Activated CD8-positive, alpha-beta T cell treated with anti-CD3 and anti-CD28 coated beads, Interleukin-2, amount 10 ng/mL, durations not matched to agents 7 days and 5 days (primary cell): ENCODE measurements at places on chromosomes 12 and 14.

DNA sequence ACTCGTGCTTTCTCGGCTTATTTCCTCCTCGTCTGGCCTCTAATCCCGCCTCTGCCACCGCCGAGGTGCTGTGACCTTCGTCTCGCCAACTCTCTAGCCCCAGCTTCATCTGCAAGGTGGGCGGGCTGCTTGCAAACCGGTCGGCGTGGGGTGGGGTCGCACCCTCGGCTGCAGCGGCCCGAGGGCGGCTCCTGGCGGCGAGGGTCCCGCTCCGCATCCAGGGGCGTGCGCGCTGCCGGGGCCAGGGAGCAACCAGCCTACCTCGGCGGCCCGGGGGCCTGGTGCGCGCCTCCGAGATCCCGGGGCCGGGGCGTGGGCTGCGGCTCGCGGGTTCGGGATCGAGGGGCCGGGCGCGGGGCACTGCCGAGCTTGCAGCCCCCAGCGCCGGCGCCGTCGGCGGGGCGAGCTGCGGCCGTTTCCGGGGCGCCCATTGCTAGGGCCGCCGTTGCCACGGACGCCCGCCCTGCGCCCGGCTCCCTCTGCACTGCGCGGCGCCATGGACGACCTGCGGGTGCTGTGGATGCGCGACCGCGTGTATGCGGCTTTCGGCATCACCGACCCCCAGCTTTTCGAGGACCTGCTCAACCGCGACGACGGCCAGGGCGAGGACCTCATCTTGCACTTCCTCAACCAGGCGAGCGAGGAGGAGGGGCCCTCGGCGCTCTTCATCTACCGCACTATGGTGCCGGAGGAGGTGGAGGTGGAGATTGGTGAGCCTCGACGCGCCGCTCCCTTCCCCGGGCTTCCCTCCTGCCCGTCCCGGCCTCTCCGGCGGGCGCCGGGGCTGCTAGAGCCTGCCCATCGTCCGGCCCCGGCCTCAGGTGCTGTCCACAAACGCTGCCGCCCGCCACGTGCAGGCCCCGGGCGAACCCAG lies at the start of gene DNAH10:
DNAH10 (plus strand) TSS at position 461 of the 874 bp plus-strand sequence; CDS start at position 497, 36 bp downstream.
- DNase-seq: peak; percentile 54

- DNase-seq: no peak
These were observed 99.0 kb downstream of the LIN7A start for GRCh38 chr12:80838708-80839107.

GRCh38 chr14:71597955-71598660 lies 334.1 kb upstream of the RGS6 start:
- DNase-seq: peak; percentile 56

- no peak for DNase-seq
These were observed 188.9 kb downstream of the ETV6 start for GRCh38 chr12:11838403-11838802.

DNA sequence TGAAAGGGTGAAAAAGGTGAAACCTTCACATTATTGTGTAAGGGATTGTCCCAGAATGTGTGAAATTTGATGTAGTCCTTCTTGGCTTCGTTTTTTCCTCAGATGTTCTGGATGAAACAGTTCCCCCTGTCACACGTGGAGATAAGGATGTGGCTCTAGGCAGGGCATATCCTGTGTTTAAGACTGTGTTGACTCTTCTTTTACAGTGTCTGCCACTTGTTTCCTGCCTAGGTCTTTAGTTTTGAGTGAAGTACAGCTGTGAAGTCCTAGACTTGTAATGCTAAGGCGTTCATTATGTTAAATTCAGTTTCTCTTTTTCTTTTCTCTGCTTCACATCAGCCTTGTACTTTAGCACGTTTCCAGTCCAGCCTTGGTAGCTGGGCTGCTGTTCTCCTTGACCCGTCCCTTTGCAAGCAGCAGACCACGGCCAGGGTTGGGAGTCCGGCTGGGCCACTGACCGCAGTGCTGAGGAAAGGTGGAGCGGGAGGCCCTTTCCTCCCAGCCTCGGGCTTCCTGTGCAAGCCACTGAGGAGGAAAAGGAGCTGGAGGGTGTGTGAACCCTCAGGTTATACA lies 59.1 kb downstream of the RASSF3 start:
- peak; percentile 67 for DNase-seq

- DNase-seq: no peak
These were observed 50.0 kb upstream of the EVL start for GRCh38 chr14:100015251-100015655.

GRCh38 chr12:123058980-123059379 lies 78.5 kb downstream of the ARL6IP4 start:
- DNase-seq: no peak
